ENCODE measurements at places on chromosomes 7 and 10.

DNA sequence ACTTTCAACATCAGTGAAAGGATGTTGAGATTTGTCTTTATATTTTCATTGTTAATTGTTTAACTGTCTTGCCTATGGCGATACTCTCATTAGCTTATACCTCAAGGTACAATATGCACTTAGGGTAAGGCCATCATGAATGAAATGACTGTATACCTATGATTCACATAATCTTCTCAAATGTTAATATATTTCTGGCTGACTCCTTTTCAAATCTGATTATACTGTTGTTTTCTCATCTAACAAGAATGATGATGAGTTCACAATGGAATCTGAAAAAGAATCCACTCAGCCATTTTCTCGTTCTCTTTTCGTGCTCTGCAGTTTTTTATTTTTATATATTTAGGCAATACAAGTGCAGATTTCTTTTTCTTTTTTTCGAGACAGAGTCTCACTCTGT, 159.1 kb downstream of the ARHGAP12 start:
- DNase-seq = no peak

DNA sequence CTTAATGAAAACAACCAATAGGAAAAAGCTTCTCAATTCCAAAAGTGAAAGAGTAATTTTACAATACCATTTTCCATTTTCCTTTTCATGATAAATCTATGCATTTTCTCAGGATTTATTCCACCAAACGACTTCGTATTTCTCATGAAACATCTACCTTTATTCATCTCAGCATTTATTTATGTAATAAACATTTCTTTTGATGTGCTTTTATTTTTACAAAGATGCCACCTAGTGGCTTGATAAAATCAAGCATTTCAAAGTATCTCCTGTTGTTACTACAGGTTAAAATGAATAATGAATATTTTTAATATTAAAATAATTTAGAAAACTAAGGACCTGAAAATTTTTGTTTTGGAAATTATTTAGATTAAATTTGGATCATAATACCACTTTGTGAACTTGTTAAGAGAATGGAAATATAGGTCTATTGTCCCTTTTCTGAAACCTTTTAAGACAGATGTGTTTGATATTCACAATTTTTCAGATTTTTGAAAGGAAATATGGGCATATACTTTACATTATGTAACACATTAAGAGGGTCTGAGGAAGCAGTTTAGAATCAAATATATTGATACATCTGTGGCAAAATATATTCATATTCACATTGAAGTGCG, 2.7 kb upstream of the IQUB start:
- no peak for DNase-seq

DNA sequence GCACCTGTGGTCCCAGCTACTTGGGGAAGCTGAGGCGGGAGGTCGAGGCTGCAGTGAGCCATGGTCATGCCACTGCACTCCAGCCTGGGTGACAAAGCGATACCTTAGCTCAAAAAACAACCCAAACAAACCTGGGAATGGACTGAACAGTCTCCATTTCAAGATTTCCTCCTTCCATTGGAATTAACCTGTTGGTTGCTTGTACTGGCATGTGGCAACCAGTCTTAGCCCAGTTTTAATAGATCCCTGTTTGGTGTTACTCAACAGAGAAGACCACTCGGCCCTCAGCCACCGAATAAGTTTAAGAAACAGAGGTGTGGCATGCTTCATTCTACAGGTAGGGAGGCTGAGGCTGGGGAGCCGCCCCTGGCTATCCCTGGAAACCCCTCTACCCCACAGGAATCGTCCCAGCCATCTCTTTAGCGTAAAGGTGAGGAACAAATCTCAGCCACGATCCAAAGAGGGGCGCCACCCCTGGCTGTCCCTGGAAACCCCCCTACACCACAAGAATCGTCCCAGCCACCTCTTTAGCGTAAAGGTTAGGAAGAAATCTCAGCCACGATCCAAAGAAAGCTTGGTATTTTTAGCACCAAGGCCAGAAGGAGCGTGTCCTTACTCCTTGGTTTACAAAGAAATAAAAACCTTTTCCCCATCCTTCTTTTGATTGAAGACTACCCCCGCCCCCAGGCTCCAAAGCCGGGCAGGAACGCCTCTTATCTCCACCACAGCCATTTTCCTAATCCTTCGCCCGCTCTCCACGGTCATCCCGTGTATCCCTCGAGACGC, 861 bp upstream of the TSPAN14 start:
- DNase-seq = no peak

DNA sequence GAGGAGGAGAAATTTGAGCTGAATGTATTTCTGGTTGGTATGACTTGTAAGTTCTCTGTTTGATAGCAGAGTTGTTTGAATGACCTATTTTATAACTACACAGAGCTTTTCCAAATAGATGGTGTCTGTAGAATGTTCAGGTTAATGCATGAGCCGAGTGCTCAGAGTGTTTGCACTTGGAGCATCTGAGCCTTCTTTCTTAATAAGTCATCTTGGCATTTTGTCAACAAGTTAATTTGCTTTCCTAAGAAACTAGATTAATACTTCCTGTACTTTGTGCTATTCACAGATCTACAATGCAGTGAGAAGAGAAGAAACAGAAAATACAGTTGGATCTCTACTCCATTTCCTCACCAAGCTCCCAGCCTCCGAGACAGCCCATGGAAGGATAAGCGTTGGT, 138.2 kb downstream of the PLCE1 start:
- DNase-seq = no peak

- no peak for DNase-seq
Measured at GRCh38 chr7:105664816-105665525, 83.7 kb upstream of the EFCAB10 start.

GRCh38 chr10:16809074-16809718, 8.0 kb downstream of the RSU1 start:
- peak; percentile 23 for DNase-seq

- DNase-seq = no peak
Measured at GRCh38 chr10:118370499-118370898, 28.4 kb upstream of the FAM204A start.

- no peak for DNase-seq
Measured at GRCh38 chr7:154899862-154900261, 103.1 kb downstream of the PAXIP1 start.

GRCh38 chr7:34991938-34992840, 45.1 kb downstream of the DPY19L1 start:
- DNase-seq = no peak

- DNase-seq = no peak
Measured at GRCh38 chr10:5594271-5595049, 69.7 kb downstream of the CALML3 start.

GRCh38 chr7:152464312-152465118, 28.7 kb upstream of the KMT2C start:
- DNase-seq = peak; percentile 26

GRCh38 chr10:34808801-34809745, 6.0 kb downstream of the PARD3 start:
- DNase-seq = no peak

DNA sequence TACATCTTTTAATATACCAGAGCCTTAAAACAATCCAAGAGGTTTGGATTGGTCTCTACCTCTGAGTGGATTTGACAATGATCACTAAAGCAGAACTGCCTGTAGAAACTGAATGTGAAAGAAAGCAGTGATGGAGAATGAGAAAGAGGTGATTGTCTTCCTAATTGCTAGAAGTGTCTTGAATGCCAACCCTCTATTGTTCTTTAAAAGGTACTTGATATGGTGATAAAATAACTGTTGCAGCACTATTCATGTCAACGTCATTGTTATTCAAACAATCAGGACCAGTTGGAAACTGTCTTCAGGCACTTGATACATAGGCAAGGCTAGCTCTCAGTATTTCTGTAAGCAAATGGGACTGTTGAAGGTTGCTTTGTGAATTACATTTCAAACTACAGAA, 47.9 kb upstream of the ITPRID1 start:
- no peak for DNase-seq

GRCh38 chr10:80805343-80806020, 267.8 kb downstream of the SH2D4B start:
- DNase-seq = no peak

- no peak for DNase-seq
Measured at GRCh38 chr10:93629647-93630305, 17.4 kb downstream of the PDE6C start.

DNA sequence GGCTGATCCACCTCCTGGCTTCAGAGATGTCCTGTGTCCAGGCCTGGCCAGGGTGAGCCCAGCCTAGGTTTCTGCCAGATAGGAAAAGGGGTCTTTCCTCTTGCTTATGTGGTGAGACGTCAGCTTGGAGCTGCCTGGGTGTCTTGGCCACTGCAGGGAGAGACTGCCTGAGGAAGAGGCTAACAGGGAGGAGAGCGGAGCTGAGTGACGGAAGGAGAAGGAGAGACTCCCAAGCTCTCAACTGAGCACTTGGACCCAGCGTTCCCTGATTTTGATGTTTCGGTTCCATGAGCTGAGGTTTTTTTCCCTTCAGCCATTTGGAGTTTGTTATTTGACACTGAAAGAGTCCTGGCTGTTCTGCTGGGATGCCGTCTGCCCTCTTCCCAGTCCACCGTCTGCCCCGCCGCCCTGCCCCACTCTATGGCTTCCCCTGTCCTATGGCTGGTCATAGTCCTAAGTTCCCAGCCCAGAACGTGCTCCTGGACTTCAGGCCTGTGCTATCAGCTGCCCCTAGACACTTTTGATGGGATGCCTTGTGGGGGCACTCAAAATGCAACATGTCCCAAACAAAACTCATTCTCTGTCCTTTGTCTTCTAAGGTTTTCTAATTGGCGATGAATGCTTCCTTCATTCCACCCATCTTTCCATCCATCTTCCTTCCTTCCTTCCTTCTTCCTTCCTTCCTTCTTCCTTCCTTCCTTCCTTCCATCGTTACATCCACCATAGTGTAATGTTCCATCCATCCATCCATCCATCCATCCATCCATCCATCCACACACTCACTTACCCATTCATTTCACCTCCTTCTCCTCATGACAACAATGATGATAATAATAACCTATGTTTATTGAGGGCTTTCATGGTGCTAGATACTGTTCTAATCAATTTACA, 20.3 kb upstream of the PCBD1 start:
- no peak for DNase-seq

DNA sequence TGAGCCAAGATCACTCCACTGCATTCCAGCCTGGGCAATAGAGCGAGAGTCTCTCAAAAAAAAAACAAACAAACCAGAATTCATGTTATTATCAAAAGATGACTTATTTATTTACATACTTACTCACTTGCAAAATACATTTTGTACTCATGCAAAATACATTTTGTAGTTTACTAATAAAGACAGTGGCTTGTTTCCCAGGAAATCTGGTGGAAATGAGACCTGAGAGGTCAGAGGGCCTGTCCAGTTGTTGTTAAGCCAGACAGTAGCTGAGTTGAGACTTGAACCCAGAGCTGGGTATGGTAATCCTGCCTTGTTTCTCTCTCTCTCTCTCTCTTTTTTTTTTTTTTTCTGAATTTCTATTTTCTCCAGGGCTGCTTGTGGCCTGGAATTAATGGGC, 29.5 kb downstream of the PDSS1 start:
- no peak for DNase-seq

GRCh38 chr7:19415123-19415522, 269.9 kb upstream of the FERD3L start:
- DNase-seq = no peak

DNA sequence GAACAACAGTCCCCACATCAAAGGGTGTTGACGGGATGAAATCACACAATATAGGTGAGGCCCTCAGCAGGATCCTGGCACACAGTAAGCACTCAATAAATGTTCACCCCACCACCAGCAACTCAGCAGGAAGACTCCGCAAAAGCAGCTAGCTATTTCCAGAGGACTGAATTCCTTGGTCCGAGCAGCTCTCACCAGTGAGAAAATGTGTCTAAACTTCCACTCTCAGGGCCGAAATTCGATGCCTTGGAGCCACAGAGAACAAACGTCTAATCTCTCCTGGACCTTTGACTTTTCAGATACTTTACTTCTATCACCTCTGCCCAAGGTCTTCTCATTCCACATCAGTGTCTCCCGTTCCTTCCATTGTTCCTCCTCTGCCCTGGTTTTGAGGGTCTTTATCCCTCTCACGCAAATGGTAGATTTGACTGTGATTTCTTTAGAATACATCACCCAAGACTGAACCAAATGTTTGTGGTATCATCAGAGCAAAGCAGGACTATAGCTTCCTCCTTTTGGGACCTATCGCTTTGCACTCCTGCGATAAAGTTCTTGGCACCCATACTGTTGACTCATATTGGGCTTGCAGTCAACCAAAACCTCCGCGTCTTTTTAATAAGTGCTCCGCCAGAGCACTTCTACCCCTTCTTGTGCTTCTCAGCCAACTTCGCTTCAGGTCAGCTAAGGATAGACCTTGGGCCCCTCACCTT, 903 bp upstream of the NT5C2 start:
- no peak for DNase-seq

- DNase-seq = no peak
Measured at GRCh38 chr7:76259124-76260093, 43.1 kb upstream of the HSPB1 start.

DNA sequence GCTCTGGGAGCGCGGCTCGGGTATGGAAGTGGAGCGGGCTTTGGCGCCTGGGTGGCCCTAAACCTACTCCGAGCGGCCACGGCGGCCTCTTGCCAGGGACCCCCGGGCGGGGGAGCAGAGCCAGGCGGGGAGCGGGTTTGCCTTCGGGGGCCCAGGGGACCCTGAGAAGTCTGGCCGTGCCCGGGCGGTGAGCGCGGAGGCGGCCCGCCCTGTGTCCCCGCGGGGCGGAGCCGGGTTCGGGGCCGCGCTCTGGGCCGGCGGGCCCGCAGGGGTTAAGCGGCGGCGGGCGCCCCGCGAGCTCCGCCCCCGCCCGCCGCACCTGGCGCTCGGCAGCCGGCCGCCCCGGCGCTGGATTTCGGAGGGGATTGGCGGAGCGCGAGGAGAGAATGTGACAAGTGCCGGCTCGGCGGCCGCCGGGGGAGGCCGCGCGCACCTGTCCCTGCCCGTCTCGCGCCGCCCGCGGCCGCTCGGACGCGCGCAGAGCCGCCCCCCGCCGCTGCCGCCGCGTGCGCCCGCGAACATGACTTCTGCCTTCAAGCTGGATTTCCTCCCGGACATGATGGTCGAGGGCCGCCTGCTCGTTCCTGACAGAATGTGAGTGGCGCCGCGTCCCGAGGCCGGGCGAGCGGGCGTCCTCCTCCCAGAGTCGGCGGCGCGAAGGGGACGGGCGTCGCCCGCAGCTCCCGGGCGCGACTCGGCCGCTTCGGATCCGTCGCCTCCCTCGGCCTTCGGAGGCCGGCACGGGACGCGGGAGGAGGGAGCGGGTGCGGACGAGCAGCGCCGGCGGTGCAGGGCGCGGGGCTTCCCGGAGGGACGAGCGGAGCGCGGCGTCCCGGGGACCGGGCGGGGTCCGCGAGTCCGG, at the start of gene CELF2:
Gene CELF2 (plus strand): TSS at position 303 of the 862 bp plus-strand sequence. CDS start 218 bp downstream, at position 521.
- peak; percentile 12 for DNase-seq

- DNase-seq = no peak
Measured at GRCh38 chr7:91446819-91447218, 182.6 kb downstream of the FZD1 start.

GRCh38 chr7:46654546-46655443, 733.7 kb upstream of the IGFBP3 start:
- DNase-seq = no peak

Data from stimulated activated CD8-positive, alpha-beta memory T cell treated with anti-CD3 and anti-CD28 coated beads, Interleukin-12 subunit alpha, Interleukin-12 subunit beta, amount 100 ng/mL, for 1 hour (primary cell).